ENCODE measurements at places on chromosomes 12 and 14.

GRCh38 chr12:21523148-21523547, 2.9 kb upstream of the SPX start:
- DNase-seq = no peak

DNA sequence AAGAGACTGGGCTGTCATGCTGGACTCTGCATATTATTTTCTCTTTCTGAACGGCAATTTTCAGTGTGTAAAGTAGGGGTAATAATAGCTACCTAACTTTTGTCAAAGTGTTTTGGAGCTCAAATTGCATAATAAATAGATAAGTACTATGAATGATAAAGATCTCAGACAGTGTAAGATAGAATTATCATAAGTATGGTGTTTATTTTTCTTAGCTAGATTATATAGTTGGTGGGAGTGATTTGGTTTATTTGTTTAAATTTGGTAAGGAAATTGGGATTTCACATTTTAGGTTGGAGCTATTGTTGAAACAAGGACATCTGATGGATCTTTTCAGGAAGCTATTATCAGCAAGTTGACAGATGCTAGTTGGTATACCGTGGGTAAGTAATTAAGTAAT, 7.4 kb downstream of the ARID4A start:
- no peak for DNase-seq

- DNase-seq = no peak
These were observed 39.9 kb upstream of the DHRS7 start for GRCh38 chr14:60204843-60205774.

- DNase-seq = no peak
These were observed 74.6 kb upstream of the OSBPL8 start for GRCh38 chr12:76634133-76634532.

DNA sequence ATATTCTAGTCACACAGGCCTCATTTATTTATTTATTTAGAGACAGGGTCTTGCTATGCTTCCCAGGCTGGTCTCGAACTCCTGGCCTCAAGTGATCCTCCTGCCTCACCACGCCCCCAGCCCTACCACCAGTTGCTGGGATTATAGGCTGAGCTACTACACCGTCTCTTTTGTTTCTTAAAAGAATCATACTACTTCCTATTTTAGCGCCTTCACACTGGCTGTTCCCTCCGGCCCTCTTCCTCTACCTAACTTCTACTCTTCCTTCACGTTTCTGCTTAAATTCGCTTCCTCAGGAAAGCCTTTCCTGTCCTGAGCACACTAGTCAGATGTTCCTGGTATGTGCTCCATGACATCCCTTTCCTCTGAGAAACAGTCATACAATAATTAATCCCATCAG, 6.4 kb upstream of the MRPL42 start:
- no peak for DNase-seq

DNA sequence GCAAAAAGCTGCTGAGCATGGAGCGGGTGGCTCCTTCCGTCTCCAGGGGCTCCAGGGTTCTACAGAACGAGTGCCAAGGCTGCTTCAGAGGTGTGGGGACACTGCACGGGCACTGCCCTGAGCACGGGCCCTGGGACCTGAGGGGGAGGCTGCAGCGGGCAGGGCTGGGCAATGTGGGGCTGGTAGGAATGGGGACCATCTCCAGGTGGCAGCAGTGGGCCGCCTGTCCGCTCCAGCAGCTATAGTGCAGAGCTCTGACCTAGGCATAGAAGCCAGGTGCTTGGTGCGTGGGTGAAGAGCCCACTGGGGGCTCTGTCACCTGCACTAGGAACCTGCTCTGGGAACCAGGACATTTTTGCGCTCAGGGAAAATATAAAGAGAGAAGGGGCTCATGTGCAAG, 22.3 kb downstream of the HDAC7 start:
- no peak for DNase-seq

- no peak for DNase-seq
These were observed 1.7 kb downstream of the CDKN1B start for GRCh38 chr12:12718853-12719252.

DNA sequence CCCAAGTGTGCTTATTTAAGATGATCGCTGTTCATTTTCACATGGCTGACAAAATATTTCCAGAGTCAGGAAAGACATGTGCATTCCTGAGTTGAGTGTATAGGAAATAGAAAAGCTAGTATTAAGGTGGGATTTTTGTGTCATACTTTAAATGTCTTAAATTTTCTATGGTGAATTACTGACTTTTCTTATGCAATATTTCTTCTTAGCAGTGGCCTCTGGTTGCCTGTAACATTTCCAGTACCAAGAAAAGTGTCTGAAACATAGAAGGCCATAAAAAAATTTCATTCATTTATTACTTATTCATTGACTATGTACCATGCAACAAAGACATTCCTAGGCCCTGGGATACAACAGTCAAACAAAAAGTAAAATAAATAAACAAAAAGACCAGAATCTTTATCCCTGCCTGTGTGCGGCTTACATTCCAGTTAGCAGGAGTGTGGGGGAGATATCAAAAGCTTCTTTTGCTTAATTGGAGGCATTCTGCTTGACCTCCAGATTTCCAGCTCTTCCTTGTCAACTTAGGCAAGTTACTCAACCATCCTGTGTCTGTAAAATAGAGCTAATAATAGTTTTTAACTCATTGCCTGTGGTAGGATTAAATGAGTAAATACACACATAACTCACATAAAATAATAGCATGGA, 216.3 kb upstream of the FLRT2 start:
- DNase-seq = peak; percentile 80

GRCh38 chr12:118611770-118612169, 235.4 kb downstream of the SUDS3 start:
- no peak for DNase-seq

GRCh38 chr12:10226086-10226485, 13.4 kb downstream of the GABARAPL1 start:
- no peak for DNase-seq

- DNase-seq = no peak
These were observed 77.4 kb downstream of the EML1 start for GRCh38 chr14:99870617-99871016.

GRCh38 chr12:116773276-116773731, 35.2 kb downstream of the RNFT2 start:
- peak; percentile 9 for DNase-seq

- DNase-seq = peak; percentile 27
These were observed at the start of gene IL26 for GRCh38 chr12:68225576-68226476. IL26 (minus strand) TSS chr12:68225810; CDS start chr12:68225756, 54 bp downstream.

- DNase-seq = peak; percentile 48
These were observed 188.2 kb downstream of the TMTC2 start for GRCh38 chr12:82874945-82875344.

DNA sequence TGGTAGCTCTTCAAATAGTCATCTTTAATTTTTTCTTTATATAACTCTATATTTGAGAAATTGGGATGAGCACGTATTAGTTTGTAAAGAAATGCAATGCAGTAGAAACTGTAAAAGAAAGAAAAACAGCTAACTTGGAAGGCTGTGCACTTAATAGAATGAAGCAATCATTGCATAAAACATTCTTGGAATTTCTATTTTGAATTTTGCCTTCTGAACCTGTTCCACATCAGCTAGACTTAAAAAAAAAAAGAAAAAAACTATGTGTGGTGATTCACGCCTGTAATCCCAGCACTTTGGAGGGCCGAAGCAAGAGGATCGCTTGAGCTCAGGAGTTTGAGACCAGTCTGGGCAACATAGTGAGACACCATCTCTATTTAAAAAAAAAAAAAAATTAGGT, 29.4 kb downstream of the SCN8A start:
- peak; percentile 79 for DNase-seq

DNA sequence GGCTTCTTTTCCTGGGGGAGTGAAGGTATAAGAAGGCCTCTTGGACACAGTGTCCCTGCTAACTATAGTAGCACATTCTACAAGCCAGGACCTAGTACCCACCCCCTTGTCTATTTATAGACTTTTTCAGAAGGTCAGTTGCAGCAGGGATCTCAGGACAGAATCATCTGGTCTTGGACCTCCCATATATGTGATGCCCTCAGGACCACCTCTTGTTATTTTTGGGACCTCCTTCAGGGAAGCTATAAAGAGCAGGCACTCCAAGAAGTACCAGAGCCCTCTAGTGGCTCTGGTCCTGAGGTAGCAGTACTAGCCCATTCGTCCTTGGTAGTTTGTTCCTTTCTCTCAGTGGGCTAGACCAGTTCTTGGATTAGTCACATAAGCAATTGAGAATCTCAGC, 4.3 kb downstream of the COQ10A start:
- DNase-seq = peak; percentile 25

- no peak for DNase-seq
These were observed 360.9 kb downstream of the NAV3 start for GRCh38 chr12:78191611-78192010.

- no peak for DNase-seq
These were observed 56.6 kb downstream of the WDR20 start for GRCh38 chr14:102196039-102196901.

DNA sequence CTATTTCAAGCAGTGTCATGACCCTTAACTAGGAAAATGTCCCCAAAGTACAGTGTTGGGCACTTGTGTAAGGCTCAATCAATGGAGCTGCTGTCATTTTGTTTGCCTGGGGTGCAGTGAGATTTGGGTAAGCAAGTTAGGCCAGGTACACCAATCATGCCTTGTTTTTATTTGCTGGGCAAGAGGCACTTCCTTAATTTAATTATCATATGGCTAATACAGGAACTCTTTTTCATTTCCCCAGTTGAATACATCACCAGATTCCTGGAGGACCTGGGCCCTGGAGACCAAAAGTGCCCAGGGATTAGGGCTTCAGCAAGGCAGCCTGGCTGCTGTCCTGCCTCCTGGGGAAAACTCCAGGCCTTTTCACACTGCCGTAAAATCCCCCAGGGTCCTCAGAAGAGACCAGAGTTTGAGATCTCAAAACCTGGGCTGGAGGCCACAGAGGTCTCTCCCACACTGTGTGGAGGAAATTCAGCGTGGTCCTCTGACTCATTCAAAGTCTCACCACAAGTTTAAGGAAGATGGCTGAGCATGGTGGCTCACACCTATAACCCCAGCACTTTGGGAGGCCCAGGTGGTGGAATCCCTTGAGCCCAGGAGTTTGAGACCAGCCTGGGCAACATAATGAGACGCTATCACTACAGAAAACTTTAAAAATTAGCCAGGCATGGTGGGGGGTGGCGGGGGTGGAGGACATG, 28.4 kb upstream of the FOXN3 start:
- DNase-seq = peak; percentile 25

DNA sequence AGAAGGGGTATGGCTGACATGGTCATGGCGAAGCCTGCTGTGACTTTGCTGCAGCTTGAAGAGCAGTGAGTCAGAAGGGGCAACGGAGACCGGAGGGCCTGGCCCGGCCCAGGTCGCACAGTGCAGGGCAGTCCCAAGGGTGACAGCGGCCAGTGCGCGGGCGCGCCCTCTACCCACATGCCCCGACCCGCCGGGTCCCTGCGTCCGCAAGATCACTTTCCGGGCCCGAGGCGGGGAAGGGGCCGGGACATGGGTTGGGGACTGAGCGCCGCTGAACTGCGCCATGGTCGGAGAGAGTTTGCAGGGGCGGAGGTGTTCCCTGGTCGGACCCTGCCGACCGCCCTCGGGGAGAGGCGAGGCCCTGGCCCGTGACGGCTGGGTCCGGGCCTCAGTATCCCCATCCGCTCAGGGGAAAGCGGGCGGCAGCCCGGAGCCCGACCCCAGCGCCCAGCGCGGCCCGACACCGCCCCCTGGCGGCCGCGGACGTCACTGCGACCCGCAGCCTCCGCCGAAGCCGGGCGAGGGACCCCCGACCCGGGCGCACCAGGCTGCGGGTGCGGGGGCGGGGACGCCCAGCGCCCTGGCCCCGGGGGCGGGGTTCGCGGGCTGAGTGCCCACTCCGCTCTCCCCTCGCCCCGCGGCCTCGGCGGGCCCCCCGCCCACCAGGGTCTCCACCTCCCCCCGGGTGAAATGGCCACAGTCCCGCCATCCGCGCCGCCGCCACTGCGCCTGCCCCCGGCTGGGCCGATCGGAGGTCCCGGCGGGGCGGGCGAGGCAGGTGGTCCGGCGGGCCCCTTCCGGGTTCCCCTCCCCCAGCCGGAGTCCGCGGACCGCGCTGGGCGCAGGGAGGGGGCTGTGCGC, 7.2 kb upstream of the ANKRD9 start:
- no peak for DNase-seq

GRCh38 chr12:27277846-27278260, 33.8 kb downstream of the STK38L start:
- peak; percentile 89 for DNase-seq

- no peak for DNase-seq
These were observed 845 bp downstream of the GIT2 start for GRCh38 chr12:109995361-109995685.

DNA sequence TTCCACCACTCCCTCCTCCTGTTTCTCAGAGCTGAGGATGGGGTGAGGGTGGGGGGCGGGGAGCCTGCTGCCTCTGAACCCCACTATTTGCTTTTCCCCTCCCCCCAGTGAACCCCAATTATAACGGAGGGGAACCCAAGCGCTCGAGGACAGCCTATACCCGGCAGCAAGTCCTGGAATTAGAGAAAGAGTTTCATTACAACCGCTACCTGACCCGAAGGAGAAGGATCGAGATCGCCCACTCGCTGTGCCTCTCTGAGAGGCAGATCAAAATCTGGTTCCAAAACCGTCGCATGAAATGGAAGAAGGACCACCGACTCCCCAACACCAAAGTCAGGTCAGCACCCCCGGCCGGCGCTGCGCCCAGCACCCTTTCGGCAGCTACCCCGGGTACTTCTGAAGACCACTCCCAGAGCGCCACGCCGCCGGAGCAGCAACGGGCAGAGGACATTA, 1.1 kb downstream of the HOXC4 start:
- no peak for DNase-seq

DNA sequence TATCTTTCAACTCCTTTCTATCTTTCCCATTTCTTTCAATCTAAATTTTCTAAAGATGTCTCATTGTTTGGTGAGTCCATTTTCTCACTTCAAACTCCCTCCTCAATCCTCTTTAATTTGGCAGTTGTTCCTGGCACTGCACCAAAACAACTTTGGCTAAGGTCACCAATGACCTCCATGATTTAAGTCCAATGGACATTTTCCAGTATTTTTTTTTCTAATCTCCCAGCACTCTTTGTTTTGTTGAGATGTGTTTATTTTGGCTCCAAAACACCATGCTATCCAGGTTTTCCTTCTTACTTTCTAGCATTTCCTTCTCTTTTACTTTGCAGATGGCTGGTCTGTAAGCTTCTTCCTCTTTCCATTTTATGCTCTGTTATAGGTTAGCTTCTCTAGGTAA, 42.5 kb upstream of the OTOGL start:
- DNase-seq = peak; percentile 28

DNA sequence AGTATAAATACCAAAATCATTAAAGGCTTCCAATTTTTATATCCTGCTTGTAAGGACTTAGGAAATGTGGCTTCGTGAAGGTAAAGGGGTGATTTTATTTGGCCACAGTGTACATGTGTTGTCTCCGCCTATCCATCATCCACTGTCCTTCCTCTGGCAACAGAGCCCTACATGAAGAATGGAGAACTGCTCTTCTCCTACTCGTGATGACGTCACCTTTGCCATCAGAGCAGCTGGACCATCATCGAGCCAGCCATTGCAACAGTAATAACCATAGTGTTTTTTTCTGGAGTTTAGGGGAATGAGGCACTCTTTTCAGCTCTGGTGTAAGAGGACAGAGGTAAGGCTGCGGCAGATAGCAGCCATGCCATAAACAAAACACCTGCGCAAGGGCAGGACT, 19.2 kb downstream of the ITPR2 start:
- DNase-seq = no peak
